ENCODE measurements at places on chromosomes 11 and 22. TPM values are rescaled to one million over a fixed set of nuclear protein-coding genes. Genes with fewer than 3 reads are reported as not detected.

- peak; percentile 30 for DNase-seq
Observed at GRCh38 chr11:73507086-73507485, 90.8 kb downstream of the FAM168A start.

- DNase-seq, result no peak
Observed at GRCh38 chr22:45897736-45898135, 79.2 kb downstream of the WNT7B start.

GRCh38 chr11:85310479-85310878 is 316.7 kb downstream of the DLG2 start:
- DNase-seq, result no peak

- no peak for DNase-seq
Observed at GRCh38 chr22:48584170-48584569, 1243.5 kb downstream of the BRD1 start.

DNA sequence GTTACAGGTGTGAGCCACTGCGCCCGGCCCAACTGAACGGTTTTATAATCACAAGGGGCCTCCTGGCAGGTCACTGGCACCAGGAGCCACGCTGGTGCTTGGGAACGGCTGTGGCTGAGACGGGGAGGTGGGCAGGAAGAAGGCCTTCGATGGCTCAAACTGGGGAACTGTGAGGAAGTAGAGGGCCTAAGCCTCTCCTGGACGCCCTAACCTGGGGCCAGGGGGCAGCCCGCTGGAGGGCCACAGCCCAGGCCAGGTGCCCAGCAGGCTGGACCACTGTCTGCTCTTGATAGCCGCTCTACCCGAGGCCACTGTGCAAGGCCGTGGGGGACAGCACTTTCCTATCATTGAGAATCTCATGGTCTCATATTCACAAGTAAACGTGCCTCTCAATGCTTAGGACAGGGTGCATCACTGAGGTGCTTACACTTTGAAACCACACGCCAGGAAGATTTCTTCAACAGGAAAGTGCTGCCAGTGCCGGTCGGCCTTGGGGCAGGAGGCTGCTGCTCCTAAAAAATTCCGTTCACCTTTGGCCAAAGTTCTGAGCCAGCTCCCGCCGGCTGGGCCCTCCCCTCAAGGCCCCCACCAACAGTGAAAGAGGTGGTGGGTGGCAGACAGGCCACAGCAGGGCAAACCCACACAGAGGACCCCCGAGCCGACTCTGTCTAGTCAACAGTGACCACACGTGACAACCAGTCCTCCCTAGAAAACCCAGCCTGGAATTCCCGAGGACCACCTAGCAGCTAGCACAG is 7.2 kb downstream of the GATD1 start:
- DNase-seq, result no peak

- DNase-seq, result no peak
Observed at GRCh38 chr11:45844822-45845578, 2.3 kb upstream of the CRY2 start.

DNA sequence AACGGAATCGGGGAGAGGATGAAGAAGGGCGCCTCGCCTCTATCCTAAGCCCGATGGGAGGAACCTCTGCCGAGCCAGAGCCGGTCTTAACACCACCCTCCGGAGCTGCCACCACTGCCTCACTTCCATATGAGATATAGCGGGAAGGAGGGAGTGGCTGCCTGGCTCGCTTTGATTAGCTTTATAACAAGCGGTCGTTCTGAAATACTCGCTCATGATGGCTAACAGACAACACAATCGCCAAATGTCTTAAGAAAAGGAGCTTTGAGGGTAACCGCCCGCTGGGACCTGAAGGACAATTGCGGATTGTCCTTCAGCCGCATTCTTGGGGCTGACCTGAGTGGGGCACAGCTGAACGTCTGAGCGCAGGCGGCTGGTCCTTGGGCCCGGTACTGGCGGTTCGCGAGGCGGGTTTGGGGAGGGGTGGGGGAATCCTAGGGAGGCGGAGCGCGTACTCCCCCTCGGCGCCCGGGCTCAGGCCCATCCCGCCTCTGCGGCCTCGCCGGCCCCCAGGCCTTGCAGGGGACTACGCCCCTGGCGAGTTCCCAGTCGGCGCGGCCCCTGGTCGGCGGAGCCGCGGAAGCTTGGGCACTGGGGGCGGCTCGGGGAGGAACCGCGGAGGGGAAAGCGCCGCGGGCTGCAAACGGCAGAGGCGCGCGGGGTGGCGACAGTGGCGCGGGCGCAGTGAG is at the start of gene PLAAT5:
PLAAT5 (minus strand) TSS at position 617 of the 689 bp plus-strand sequence; CDS start at position 484, 133 bp downstream.
- DNase-seq, result peak; percentile 25

DNA sequence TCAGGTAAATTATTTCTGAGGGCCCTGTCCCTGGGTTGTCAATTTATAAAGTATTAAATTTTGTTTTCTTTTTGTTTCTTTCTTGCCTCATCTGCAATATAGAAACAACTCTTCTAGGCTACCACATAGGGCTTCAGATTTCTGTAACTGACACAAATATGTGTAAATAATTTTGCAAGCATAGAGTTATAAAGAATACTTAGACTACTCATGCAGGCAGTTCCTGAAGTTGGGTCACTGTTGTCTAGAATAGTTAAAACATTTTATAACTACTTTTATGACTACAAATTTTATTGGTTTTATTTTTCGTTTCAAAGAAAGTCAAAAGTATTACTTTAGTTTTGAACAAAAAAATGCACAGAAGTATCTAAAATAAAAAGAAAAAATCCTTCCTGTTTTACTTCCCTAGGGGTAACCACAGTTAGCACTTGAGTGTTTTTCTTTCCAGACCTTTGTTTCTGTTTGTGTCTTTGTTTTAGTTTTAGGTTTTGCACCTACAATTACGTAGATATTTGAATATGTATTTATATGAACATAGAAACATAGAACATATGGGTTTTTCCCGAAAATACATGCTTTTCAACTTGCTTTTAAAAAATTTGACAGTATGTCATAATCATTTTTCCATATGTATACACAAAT is 12.4 kb upstream of the TMEM123 start:
- DNase-seq, result no peak

The GGT1 gene
- 0.14 TPM for polyA plus RNA-seq

DNA sequence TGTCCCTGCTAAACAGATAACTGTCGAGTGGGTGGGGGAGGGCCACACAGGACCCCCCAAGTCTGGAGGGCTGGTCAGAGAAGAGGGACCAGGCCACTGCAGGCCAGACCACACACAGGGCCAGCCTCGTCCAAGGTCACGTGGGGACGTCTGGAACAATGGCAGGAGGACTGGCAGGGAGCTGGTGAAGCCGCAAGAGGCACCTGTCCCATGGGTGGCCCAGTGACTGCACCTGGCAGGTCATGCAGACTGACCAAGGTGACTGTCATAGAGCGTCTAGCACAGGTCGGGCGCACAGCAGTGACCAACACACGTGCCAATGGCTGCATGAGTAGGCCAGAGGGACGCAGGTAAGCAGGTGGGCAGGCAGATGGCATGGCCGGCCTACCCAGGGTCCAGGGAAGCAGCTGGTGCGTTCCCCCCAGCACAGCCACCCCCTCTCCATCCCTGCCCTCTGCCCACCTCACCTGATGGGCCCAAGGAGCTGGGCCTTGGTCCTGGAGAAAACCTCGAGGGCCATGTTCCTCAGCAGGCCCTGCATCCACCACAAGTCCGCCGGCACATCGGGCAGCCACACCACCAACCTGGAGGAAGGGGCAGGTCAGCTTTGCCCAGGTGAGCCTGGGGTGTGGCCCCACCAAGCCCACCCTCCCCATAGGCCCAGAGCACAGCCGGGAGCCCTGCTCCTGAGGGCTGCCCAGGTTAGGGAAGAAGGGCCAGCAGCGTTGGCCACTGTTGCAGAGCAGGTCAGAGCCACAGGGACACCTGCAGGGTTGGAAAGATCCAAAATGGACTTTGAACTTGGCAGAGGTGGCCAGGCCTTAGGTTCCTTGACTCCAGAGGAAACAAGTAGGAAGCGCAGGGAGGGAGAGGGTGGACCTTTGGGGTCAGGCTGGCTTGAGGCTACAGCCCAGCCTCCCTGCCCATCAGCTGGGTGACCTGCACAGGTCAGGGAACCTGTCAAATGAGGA is 10.4 kb downstream of the PNPLA5 start:
- DNase-seq, result no peak

The MS4A12 gene
- polyA plus RNA-seq, result not detected

The FGF3 gene
- not detected for polyA plus RNA-seq

The NRGN gene
- polyA plus RNA-seq, result 0.23 TPM

DNA sequence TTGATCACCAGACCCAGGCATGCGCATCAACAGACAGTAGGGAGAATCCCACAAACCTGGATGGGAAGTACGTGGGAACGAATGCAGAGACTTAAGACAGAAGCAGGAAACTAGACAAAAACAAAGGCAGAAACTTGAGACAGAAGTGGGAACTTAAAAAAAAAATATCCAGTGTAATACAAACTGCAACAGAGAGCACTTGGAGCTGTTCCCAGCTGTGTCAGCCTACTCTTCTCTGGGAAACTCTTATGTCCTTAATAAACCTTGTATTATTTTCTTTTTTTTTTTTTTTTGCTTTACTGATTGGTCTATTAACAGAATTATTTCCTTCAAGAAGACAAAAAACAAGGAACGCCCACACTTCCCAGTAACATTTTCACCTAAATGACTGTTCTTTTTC is 1818.1 kb upstream of the RAG2 start:
- no peak for DNase-seq

DNA sequence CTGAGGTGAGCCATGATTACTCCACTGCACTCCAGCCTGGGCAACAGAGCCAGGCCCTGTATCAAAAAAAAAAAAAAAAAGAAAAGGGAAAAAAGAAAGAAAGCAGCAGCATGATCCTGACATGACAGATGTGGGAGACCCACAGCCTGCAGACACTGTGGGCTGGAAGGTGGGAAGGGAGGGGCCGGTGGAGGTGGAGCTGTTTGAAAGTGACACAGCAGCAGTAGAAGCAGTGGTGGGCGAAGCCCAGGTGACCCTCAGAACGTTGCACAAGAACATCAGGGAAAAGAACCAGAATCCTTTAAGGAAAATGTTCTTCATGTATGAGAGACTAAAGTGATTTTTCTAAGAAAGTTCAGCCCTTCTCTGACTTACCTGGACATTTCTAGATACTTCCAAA is 26.3 kb upstream of the SCGB1A1 start:
- DNase-seq, result no peak

DNA sequence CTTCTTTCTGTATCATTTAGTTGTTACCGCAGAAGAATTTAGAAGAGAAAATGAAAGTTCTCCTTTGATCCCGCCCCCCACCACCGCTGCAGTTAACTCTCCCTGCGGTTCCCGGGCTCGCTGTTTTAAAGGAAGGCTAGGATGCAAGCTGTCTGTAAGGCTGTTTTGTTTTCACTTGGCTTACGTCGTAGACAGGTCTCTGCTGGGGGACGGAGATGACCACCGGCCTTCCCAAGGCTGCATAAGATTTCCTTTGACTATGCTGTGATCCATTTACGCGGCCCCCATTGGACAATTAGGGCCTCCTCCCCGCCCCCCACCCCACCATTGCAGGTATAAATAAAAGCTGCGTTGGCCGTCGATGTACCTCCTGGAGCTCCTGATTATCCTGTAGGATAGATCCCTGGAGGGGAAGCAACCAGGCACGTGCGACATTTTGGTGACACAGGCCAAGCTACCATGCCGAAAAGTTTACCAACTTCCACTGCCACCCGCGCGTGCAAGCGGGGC is 1.4 kb upstream of the CPT1A start:
- DNase-seq, result peak; percentile 62

The CLP1 gene
- 16.2 TPM for polyA plus RNA-seq

GRCh38 chr11:47538741-47539565 is 14.0 kb downstream of the CELF1 start:
- DNase-seq, result no peak

GRCh38 chr11:76135491-76135890 is 70.8 kb downstream of the WNT11 start:
- DNase-seq, result peak; percentile 13

GRCh38 chr11:120280600-120281051 is 40.7 kb downstream of the POU2F3 start:
- DNase-seq, result no peak

The PKP3 gene
- polyA plus RNA-seq, result 2.2 TPM

The SNX32 gene
- 0.98 TPM for polyA plus RNA-seq

The OTOG gene
- polyA plus RNA-seq, result not detected

- DNase-seq, result no peak
Observed at GRCh38 chr22:49203091-49203858, 624.4 kb downstream of the BRD1 start.

Measured in GM23248 (cell line).